Spinal cord (tissue), 10 donors: ENCODE measurements at places on chromosomes 3 and 15. TPM values are rescaled to one million over a fixed set of nuclear protein-coding genes. Genes with fewer than 3 reads are reported as not detected.

- no peaks in the 10 kb centered on the region for H3K27me3 ChIP-seq
- DNase-seq = no peak
- H3K27ac ChIP-seq = no peak overlapping the region
- no peaks in the 10 kb centered on the region for H3K36me3 ChIP-seq
These were observed 885.1 kb downstream of the ZPLD1 start for GRCh38 chr3:103319912-103320311.

DNA sequence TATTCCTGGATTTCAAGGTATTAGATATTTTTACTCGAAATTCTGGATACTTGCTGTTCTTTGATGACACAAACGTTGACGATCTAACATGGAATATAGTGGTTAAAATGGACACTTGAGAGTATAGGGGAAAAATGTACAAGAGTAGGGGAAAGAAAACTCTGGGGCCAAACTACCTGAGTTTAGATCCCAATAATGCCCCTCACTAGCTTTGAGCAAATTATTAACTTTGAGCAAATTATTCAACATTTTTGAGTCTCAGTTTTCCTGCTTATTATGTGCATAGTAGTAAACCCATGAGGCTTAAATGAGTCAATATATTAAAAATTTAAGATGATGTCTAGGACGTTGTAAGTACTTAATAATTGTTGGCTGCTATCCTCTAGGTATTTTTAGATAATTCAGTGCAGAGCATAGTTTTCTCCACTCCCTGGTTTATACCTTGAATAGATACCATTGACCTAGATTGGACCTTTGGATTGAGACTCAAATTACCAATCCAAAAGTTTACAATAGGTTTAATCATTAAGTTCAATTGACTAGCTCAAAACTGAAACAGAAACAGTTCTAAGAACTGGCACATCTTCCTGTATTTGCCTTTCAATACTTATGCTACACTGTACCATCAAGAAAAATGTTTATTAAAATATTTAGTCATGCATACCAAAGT, 4.5 kb downstream of the ADGRG7 start:
- no peak overlapping the region for H3K4me3 ChIP-seq
- no peaks in the 10 kb centered on the region for H3K36me3 ChIP-seq
- no peaks in the 10 kb centered on the region for H3K27me3 ChIP-seq
- H3K27ac ChIP-seq = no peak overlapping the region

- no peak overlapping the region for H3K4me3 ChIP-seq
- H3K27me3 ChIP-seq = no peaks in the 10 kb centered on the region
- DNase-seq = no peak
- H3K4me1 ChIP-seq = no peaks in the 10 kb centered on the region
These were observed 22.8 kb downstream of the MINDY2 start for GRCh38 chr15:58793862-58794261.

DNA sequence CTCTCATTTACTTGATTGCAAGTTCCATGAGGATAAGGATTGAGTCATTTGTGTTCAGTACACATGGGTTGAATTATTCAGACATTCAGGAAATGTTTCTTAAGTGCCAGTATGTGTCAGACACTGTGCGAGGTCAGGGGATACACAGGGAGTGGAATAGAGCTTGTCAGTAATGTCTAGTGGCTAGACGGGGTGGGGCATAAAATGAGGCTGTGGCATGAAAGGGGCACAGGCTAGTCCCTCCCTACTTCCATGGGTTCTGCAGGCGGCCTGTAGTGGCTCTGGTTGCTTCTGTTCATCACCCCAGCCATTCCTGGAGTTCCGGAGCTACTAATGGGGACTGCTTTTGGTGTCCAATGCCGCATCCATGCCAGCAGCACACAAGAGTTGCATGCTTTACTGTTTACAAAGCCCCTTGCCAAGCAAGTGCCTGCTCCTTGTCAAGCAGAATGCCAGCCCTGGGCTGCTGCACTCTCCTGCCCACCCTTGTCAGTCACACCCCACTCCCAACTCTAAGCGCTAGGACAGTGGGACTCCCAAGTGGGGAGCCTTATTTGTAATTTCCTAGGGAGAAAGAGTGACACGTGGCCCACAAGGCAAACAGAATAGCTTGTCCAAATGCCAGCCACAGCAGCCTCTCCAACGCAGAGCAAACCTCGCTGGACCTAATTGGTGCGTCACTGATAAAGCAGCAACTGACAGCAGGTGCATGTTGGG, 70.8 kb downstream of the RAB11A start:
- no peak overlapping the region for H3K27ac ChIP-seq
- peaks cover 19% of the 10 kb centered on the region for H3K4me1 ChIP-seq
- no peaks in the 10 kb centered on the region for H3K27me3 ChIP-seq

GRCh38 chr15:34116620-34117019, 14.7 kb downstream of the PGBD4 start:
- no peak overlapping the region for H3K4me3 ChIP-seq
- DNase-seq = no peak
- no peaks in the 10 kb centered on the region for H3K4me1 ChIP-seq
- no peaks in the 10 kb centered on the region for H3K36me3 ChIP-seq
- H3K27ac ChIP-seq = no peak overlapping the region

GRCh38 chr3:89025185-89025584, 82.2 kb upstream of the EPHA3 start:
- H3K27me3 ChIP-seq = no peaks in the 10 kb centered on the region
- H3K27ac ChIP-seq = no peak overlapping the region
- no peaks in the 10 kb centered on the region for H3K4me1 ChIP-seq
- H3K36me3 ChIP-seq = no peaks in the 10 kb centered on the region
- DNase-seq = no peak
- H3K4me3 ChIP-seq = no peak overlapping the region

DNA sequence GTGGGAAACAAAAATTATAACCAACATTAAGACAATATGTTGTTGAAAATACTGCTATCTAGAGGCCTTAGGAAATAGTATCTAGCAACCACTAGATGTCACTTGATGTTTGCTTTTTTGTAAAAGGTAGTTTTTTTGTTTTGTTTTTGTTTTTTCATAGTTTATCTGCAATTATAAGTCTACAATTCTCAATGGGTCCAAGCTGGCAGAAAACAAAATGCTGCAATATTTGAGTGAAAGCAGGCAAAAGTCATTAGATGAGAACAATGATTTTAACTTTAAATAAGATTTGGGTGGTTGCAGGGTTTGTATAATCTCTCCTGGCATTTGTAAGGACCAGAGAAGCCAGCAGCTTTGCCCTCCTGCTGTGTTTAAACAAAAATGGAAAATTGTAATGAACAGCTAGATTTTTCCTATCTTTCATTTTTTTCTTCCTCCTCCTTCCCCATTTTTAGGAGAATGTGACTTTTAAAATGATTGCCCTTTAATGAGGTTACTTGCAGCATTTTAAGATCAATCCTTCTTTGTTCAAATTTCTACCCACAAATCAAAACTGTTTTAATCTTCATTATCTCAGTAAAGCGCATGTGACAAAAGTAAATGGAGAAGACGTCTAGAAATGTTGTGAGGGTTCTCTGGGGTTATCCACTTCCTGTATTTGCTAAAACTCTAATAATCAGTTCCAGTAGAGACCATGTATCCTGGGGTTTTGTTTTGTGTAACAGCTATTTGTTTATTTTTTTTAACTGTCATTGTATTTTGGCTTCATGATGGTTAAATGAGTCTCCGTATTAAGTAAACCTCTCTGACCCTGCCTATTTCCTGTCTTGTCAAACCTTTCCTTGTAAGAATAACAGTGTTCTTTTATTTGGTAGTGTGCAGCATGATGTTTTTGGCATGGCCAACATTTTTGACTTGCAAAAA, 27.3 kb downstream of the DUT start:
- no peaks in the 10 kb centered on the region for H3K4me1 ChIP-seq
- H3K27ac ChIP-seq = no peak overlapping the region
- no peaks in the 10 kb centered on the region for H3K27me3 ChIP-seq
- H3K4me3 ChIP-seq = no peak overlapping the region

FOXB1 gene
- 2.0 TPM for total RNA-seq

C3orf85 gene
- not detected for total RNA-seq

ARGFX gene
- total RNA-seq = not detected

CLDN16 gene
- 0.50 TPM for total RNA-seq
